ENCODE measurements at places on chromosomes 11 and 22. TPM values are rescaled to one million over a fixed set of nuclear protein-coding genes. Genes with fewer than 3 reads are reported as not detected.

Gene TMPRSS6
- not detected for total RNA-seq

Gene CTTN
- 91.7 TPM for total RNA-seq

DNA sequence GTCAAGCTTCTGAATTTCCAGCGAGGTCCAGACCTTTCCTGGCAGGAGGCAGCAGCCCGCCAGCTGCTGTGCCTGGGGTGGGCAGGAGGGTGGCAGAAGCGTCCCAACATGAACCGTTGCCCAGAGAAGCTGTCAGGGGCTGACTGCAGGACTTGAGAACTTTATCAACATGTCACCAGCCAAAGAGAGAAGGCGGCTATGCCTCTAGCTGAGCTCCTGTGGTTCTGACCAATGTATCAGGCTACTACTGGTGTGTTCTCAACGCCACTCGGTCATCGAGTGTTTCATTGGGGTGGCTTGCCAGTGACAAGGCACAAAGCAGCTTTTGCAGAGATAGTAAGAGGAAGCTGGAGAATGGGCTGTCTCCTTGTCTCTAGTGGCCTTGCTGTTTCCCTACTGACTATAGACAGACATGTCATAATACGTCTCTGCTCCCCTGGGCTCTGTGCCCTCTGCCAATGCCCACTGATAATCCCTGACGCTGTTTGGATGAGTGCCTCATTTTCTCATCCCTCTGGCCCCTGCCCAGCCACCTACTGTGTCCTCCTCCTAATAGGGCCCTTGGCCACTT is 17.6 kb upstream of the ASCC2 start:
- DNase-seq: no peak

GRCh38 chr22:44888491-44889254 is 121.1 kb downstream of the PHF21B start:
- no peak for DNase-seq

- no peak for DNase-seq
Observed at GRCh38 chr11:123628936-123629683, 25.3 kb downstream of the SCN3B start.

DNA sequence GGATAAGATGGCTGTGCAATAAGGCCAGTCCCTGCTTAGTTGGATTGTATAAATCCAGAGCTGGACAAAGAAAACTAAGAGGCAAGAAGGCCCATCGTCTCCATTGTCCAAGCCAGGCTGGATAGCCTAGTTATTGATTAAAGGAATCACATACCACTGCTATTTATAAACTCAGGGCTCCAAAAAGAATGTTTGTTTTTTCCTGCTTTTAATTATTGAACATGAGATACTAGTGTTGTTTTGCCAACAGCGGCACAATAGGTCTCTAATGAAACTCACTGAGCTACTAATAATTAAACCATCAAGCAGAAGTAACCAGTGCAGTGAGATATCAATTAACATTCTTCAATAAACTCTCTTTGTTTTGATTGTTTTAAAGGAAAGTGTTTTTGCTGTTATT is 259.7 kb downstream of the INSC start:
- DNase-seq: no peak

Data from frontal cortex (tissue), 4 donors.